ENCODE measurements at places on chromosomes 3 and 15.

DNA sequence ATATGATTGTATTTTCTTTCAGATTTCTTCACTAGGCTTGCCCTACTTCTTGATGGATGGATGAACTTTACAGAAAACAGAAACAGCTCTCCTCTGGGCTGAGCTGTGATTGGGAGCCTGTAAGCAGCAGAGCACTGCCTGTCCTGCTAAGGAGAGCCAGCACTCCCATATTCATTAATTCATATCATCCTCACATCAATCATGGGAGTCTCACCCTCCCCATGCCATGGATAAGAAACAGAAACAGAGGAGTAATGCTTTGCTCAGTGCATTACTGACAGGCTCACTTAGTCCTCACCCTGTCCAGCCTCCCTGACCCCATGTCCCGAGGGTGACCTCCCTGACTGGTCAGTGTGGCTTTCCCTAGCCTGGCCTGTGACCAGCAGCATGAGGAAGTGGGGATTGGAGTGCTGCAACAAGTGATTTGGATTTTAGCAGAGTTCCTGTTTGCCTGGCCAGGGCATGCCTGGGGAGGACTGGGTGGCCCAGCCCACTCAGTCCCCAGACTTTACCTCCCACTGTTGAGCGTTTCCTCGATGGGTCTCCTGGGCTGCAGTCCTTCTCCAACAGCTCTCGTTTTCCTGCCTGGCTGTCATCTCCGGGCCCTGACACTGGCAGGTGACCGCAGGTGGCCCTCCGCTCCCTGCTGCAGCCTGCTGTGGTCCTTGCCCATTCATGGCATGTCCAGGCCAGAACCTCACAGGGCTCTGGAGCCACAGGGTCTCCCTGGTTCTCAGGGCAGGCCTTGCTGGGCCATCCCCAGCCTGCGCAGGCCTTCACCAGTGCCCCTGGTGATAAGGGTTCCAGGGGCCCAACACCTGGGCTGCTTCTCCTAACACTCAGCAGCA is 1.3 kb upstream of the TMIE start:
- DNase-seq: no peak

DNA sequence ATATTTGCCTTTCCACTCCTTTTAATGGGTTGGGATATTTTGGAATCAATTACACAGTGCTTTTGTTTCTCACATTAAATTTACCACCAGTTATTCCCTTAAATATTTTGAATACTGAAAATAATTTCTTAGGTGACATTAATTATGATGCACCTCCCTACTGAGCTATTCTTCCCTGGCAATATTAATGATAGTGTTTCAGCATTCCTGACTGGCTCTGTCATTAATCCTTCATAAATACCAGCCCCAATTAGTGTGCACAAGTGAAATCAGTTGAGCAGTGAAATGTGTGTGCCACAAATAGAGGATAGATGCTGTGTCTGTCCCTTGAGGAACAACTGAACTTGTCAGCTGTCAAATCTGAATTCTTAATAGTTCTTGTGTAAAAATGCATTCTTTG is 304.0 kb downstream of the CACNA2D3 start:
- DNase-seq: no peak

DNA sequence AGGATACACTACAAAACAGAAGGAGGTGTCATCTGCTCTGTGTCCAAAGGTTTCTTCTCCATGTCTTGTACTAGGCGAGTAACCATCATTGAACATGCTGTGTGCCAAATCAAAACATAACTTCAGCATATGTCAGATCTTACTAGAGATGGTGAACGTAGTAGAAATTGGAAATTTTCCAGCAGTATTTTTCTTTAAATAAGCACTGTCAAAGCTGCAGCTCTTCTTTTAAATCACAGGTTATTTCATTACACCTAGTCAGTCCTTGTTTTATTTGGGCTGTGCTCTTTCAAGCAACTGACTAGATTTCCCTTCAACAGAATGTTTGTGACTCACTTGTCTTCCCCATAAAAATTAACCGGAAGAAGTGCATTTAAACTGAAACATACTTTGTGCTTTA is 46.5 kb downstream of the MSL2 start:
- DNase-seq: no peak

GRCh38 chr3:177345973-177346503 is 148.8 kb upstream of the TBL1XR1 start:
- no peak for DNase-seq

DNA sequence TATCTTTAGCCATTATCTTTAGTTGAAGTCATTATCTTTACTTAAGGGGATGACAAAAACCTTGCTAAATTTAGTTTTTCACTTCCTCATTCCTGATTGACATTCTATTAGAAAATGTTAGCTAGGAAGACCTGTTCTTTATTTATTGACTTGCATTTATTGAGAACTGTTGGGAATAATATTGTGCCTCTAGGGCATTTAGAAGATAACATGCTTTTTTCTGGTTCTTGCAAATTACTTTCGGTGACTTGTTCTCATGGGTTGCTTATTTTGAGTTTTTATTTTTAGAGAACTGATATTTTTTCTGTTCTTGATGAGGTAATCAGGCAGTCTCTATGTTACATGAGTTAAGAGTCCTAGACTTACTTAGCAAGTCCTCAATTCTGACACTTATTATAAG is 48.3 kb upstream of the CTDSPL start:
- DNase-seq: no peak
